RPMI7951 (cell line): ENCODE measurements at places on chromosomes 2 and 18. TPM values are rescaled to one million over a fixed set of nuclear protein-coding genes. Genes with fewer than 3 reads are reported as not detected.

- DNase-seq = no peak
Observed at GRCh38 chr2:74696829-74697228, 42.8 kb downstream of the SEMA4F start.

GRCh38 chr2:88880441-88880953 lies 189.0 kb downstream of the RPIA start:
- DNase-seq = peak; percentile 70

- DNase-seq = no peak
Observed at GRCh38 chr2:109497911-109498870, 115.6 kb downstream of the SEPTIN10 start.

GRCh38 chr2:207291625-207292252 lies 126.0 kb upstream of the KLF7 start:
- DNase-seq = no peak

- no peak for DNase-seq
Observed at GRCh38 chr18:48840491-48840877, 110.3 kb downstream of the SMAD7 start.

DNA sequence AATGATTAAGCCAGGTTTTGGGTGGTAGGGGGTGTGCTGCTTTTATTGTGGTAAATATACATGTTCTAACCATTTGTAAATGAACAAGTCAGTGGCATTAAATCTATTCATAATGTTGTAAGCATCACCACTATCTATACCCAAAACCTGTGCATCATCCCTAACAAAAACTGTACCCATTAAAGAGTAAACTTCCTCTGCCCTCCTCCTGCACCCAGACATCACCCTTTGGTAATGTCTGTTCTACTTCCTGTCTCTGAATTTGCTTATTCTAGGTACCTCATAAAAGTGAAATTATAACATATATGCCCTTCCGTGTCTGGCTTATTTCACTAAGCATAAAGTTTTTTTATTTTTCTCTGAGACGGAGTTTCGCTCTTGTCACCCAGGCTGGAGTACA lies 14.1 kb downstream of the RIF1 start:
- no peak for DNase-seq

DNA sequence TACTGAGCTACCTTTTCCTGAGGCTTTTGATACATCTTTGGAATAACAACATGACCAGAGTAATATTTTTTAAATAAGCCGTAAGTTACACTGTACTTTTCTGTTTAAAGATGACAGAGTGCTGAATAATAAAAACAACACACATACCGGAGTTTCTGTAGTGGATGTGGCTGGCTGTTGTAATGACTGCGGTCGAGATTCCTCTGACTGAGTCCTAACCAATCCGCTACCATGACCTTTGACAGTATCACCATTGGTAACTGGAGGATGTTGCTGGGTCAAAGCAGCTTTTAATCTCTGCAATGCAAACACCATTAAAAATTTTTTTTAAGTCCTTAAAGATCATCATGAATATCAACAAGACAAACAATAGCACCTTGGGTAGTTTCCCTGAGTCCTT lies 70.7 kb downstream of the ATF2 start:
- DNase-seq = no peak

DNA sequence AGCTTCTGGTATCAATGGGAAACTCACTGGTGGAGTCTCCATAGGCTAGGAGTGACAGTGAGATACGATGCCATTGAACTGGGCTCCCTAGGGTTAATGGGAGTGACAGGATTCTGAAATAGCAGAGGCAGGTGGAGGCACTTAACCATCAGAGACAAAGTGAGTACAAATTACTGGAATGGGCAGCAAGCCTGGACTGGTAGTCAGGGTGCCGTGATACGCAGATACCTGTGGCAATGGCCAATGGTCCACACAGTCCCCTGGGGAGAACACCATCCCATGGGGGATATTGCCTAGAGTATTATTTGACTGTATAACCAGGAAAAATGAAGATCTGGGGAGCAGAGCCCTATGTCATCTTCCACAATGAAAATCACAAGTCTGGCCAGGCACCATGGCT lies 17.3 kb downstream of the CHCHD5 start:
- DNase-seq = no peak

- no peak for DNase-seq
Observed at GRCh38 chr18:7066965-7067555, 50.5 kb downstream of the LAMA1 start.

DNA sequence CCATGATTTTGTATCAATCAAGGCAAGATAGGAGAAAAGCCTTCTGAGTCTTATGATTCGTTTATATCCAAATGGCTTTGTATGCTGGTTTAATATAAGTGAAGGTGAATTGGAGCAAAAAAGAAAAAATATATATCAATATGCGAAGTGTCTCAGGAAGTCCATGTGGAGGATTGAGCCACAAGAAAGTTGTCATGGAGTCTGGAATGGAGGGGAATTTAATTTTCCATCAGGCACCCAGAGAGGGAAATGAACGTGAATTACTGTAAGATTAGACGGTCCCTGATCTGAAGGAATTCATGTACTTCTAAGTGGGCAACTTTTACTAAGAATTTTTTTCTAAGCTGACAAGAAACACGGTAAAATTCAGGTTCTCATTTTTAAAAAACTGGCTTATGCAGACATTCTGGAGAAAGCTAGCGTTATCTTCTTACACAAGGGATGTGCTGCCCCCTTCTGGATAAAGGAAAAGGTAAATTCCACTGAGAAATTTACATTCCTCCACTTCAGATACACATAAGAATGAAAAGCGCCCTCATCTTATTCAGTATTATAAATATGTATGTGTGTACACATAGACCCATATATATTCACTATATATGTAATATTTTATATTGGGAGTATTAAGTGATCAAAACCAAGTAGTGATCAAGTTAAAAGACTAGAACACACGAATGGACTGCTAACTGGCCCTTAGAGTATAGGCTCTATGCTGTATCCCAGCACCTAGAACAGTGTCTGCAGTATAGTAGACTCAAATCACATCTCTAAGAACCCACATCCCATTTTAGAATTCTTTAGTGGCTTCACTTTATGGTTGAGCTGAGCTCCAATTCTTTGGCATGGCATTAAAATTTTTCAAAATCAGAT lies 289.0 kb upstream of the TFPI start:
- DNase-seq = peak; percentile 53

DNA sequence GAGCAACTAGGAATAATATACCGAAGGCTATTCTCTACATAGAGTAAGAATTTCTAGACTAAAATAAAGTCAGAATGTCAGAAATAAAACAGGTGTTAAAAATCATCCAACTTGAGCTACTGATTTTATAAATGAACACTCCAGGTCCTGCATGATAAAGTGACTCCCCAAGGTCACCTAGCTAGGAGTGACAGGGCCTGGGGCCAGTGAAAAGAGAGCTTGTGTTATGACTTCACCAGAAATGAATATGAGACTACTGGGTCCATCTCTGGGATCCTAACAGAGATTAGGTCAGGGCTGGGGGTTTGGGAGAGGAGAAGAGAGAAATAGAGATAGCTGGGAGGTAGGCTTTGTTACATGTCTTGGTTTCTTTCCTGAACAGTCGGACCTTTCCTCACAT lies 89.7 kb upstream of the CYP1B1 start:
- no peak for DNase-seq

DNA sequence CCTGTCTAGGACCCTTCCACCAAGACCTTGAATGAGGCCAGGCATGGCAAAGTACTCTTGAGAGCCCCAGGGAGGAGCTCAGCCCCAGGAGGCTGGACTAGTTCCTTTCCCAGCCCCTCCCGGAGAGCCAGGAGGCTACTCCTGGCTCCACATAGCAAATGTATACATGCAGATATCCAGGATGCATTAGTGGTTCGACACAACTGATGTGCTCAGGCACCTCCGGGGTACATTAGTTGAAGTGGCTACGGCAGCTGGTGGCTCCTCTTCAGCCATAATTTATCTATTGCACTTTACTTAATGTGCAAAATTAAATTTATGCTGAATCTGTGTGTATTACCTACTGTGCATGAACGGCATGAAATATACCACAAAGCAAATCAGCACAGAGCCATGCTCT lies 182.8 kb upstream of the MEIS1 start:
- DNase-seq = no peak

DNA sequence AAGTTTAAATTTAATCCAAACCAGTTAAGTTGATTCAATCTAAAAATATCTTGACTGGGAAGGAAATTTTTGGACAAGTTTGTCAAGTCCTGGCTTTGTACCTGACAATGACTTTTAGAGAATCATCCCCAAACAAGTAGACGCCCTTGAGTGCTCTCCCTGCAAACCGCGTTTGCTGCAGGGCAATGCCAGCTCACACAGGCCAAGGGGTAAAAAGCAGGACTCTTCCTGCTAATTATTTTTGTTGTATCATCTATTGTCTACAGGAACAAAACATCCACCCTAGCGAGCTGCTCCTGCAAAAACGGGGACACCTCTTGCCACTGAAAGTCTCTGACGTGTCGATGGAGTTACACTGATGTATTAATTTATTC lies 10.9 kb downstream of the ID2 start:
- no peak for DNase-seq

Gene SERPINB3
- total RNA-seq = 0.20 TPM in 1 of 2 replicates, not detected in the other

Gene TRABD2A
- 5.3 and 7.1 TPM in 2 replicates for total RNA-seq

Gene CNDP1
- total RNA-seq = not detected in 2 replicates

Gene RIT2
- not detected in 2 replicates for total RNA-seq
